Stimulated activated CD8-positive, alpha-beta memory T cell treated with anti-CD3 and anti-CD28 coated beads, Interleukin-2, amount 100 ng/mL, for 1 hour (primary cell): ENCODE measurements at places on chromosomes 2 and 18.

GRCh38 chr2:86039963-86040655 is 65.6 kb downstream of the POLR1A start:
- no peak for DNase-seq

GRCh38 chr2:29052807-29053206 is 21.5 kb downstream of the PCARE start:
- no peak for DNase-seq

DNA sequence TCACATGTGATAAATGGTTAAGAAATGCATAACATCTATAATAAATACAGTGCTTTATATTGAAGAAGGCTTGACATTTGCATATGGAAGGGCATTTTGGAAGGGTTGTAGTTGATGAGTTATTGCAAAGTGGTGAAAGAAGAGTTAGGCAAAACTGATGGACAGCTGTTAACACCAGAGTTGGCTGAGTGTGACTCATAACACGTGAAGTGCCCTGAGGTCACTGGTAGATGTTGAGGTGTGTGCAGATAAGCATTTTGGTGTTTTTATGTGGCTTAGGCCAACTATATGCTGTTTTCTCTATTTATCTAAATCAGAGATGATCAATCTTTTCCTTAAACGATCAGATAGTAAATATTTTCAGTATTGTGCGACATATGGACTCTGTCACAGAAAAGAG is 154.3 kb upstream of the KCNH7 start:
- no peak for DNase-seq

DNA sequence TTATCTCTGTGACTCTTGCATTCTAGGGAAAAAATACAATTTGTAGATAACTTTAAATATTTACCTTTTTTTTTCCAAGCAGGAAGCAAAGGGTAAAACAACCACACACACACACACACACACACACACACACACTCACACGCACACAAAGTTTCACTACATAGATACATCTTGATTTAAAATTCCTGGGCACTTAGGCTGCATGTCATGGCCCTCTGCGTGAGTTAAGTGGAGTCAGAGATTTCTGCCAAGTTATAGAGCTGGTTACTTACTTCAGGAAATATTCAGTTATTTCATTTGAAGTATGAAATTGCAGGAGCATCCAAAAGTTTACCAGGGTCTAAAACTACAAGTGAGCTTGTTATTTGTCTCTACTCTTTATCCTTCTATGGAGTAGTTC is 612.0 kb downstream of the IRS1 start:
- no peak for DNase-seq

DNA sequence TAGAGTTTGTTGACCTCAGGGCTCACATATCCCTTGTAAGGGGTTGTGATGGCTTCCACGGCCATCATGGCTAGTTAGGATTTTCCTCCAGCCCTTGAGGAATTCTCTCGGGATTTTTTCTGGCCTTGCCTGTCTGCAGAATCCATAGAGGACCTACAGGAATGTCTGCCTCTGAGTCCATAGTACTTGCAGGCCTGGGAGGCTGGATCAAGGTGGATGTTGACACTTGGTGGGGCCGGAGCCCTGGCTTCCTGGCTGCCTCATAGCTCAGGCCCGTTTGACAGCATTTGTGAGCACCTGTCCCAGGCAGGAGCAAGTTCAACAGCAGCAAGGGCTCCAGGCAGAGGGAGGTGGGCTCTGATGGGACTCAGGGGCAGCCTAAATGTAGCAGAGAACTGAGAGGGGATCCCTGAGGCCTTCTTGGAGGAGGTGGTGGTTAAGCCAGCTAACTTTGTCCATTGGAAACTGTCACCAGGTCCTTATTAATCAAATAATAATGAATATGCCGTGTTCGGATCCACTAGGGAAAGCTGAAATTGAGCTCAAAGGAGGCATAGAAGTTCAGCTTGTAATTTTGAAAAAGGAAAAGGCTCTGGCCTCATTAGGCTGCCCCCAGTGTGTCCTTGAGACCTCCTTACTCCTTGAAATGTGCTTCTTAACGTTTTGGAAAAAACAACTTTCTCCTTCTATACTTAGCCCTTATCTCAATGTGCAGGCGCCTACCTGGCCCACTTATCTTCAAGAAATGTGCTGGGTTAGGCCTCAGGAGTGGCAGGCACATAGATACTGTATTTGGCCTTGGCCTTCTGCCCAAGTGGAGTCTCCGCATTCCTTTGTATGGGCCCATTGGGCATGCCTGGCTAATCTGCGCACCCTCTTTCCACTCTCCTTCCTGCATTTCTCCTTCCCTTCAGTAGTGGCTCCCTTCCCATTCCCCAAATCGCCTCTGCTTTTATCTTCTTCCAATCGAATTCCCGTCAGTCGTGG is 66.9 kb downstream of the HPCAL1 start:
- DNase-seq, result no peak

DNA sequence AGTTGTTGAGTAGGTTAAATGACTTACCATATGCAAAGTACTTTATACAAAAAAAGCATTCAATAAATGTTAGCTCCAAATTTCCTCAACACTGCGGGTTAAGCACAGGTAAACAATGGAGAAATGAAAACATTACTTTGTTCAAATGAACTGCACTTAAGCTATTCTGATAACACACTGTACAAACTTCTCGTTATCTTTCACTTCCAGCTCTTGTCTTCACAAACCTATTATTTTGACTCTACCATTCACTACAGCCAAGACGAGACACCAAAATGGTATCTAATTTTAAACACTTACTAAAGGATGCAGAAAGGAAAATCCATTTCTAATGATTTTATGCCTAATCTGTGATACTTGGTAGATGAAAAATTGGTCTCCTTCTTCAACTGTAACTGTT is 43.8 kb downstream of the SLC40A1 start:
- DNase-seq, result no peak

- DNase-seq, result no peak
These were observed 13.8 kb downstream of the MRPL35 start for GRCh38 chr2:86213056-86213455.

DNA sequence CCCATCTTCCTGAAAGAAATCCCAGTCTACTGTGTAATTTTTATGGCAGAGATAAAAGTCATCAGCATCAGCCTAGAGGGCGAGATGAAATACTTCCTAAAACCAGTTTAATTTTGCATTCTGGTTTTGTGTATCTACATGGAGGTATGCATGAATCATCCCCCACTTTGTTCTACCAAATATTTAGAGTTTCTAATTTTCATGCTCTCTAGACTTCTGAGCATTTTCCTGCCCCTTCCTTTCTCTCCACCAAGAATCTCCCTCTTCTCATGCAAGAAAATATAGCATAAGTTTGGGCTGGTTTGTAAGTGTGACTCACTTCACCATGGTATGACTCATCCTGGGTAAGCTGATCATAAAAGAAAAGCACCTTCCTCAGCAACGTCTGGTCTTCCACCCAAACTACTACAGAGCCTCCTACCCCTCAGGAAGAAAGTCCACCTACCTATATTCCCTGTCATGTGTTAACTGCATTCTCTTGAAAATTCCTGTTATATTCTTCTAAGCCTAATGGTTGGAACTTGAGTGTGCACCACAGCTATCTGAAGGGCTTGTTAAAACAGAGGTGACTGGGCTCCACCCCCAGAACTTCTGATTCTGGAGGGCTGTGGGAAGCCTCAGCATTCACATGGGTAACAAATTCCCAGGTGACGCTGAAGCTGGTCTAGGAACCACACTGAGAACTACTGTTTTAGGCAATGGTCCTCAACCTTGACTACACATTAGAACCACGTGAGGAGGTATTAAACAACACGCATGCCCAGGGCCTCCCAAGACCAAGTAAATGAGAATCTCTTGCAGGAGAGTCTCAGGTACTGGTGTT is 37.4 kb upstream of the RAPGEF4 start:
- no peak for DNase-seq

- no peak for DNase-seq
These were observed 81.0 kb upstream of the ZNF236 start for GRCh38 chr18:76741346-76741745.

- no peak for DNase-seq
These were observed 13.6 kb upstream of the CXCR4 start for GRCh38 chr2:136131484-136131960.

GRCh38 chr2:37593694-37594093 is 77.7 kb downstream of the CDC42EP3 start:
- no peak for DNase-seq

GRCh38 chr18:7485616-7486015 is 81.5 kb upstream of the PTPRM start:
- no peak for DNase-seq

GRCh38 chr18:69250305-69251151 is 150.2 kb upstream of the DOK6 start:
- no peak for DNase-seq

DNA sequence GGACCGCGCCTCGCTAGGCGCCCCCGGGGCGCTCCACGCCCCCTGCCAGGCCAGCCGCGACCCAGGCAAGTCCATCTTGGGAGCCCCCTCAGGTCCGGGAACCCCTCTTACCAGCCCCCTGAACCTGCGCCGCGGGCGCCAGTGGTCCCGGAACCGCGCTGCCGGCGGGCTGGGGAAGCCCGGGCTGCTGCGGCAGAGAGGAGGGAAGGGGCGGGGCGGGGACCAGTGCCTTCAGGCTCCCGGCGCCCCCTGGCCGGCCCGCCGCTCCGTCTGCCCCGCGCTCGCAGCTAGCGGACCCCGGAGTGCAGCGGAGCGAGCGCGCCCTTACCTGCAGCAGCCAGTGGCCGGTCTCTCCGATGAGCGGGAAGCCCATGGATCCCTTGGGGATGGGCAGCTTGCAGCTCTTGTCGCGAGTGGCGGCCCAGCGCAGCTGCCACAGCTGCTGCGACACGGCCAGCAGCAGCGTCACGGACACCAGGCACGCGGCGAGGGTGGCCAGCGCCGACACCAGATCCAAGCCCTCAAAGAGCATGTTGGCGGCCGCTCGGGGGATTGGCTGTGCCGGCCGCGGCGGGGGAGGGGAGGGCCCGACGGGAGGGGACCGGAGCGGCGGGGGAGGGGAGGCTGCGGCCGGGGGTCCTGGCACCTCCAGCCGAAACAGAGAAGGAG is at the start of gene CYP26B1:
TSS of gene CYP26B1 (minus strand) at position 560 of the 669 bp plus-strand sequence. CDS start at position 532, 28 bp downstream.
- DNase-seq, result no peak

DNA sequence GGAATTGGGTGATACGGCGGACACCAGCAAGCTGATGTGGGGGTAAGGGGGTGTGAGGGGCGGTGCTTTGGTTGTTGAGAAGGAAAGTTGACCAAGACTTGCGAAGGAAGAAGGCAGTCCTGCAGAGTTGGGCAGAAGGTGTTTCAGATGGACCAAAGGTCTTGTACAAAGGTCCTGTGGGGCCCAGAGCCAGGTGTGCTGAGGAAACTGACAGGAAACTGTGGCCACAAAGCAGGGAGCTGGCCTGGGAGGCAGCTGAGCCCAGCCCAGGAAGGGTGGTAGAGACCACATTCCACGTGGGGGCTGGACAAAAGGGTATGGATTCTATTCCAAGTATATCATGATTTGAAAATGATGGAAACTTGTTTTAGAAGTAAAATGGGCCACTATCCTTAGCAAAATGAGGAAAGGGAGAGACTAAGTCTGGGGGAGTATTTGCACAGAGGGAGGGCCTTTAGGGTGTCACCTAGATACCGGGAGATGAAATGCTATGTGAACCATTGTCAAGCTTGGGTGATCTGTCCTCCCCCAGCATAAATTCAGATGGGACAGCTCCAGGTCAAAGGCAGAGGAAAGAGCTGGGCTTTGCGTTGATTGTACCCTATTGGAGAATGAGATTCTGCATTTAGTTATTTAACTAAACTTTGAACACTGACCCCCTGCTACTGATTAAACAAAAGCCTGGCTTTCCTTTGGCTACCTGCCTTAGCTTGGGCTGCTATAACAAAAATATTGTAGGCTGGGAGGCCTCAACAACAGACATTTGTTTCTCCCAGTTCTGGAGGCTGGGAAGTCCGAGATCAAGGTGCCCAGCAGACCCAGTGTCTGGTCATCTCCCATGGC is 4.3 kb upstream of the EDAR start:
- no peak for DNase-seq

DNA sequence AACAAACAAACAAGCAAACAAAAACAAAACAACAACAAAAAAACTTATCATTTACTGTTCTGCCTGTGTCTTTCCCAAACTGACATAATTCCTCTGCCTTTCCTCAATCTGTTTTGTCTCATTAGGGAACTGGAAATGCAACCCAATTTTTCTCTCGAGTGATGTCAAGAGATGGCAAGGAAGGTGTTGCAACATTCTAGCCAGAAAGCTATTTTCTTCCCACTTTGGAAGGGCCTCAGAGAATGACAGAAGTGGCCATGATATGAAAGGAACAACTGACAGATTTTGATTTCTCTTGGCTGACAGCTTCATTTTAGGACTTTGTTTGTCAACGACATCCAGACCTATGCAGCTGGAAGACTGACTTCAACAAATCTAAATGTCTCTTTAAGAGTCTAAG is 24.7 kb downstream of the RND3 start:
- no peak for DNase-seq

DNA sequence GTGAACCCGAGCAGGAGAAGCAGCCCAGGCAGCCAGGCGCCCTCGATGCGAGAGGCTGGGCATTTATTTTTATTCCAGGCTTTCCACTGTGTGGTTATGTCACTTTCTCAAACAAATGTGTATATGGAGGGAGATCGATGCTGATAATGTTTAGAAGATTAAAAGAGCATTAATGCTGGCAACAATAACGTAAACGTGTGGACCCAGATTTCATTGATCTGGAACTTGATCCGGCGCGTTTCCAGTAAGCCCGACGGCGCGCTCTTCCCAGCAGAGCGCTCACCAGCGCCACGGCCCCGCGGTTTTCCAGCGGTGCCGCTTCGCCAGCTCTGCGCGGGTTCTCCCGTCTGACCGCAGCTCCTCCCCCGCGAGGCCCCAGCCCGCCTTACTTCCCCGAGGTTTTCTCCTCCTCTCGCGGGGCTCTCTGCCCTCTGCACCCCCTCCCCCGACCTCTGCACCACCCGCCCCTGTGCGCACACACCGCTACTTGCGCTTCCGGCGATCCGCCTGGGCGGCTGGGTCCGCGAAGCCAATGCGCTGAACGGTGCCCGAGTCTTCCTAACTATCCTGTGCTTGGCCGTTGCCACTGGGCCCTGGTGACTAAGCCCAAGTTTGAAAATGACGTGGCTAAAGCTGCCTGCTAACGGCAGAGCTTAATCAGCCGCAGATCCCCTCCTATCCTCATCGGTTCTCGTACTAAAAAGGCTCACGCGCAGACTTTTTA is 6.1 kb downstream of the ONECUT2 start:
- DNase-seq, result no peak

GRCh38 chr2:239806758-239807434 is 218.2 kb downstream of the NDUFA10 start:
- DNase-seq, result no peak
